ENCODE measurements at places on chromosomes 12 and 14.

- no peaks in the 10 kb centered on the region for H3K27me3 ChIP-seq
- H3K36me3 ChIP-seq = no peaks in the 10 kb centered on the region
- DNase-seq = no peak
- no peaks in the 10 kb centered on the region for H3K4me1 ChIP-seq
- no peak overlapping the region for H3K4me3 ChIP-seq
Measured at GRCh38 chr12:41466802-41467201, 278.7 kb downstream of the PDZRN4 start.

- peaks cover 3% of the 10 kb centered on the region for H3K36me3 ChIP-seq
- H3K27ac ChIP-seq = no peak overlapping the region
- DNase-seq = no peak
- no peak overlapping the region for H3K4me3 ChIP-seq
- no peaks in the 10 kb centered on the region for H3K4me1 ChIP-seq
Measured at GRCh38 chr12:46855760-46856159, 30.0 kb upstream of the SLC38A4 start.

DNA sequence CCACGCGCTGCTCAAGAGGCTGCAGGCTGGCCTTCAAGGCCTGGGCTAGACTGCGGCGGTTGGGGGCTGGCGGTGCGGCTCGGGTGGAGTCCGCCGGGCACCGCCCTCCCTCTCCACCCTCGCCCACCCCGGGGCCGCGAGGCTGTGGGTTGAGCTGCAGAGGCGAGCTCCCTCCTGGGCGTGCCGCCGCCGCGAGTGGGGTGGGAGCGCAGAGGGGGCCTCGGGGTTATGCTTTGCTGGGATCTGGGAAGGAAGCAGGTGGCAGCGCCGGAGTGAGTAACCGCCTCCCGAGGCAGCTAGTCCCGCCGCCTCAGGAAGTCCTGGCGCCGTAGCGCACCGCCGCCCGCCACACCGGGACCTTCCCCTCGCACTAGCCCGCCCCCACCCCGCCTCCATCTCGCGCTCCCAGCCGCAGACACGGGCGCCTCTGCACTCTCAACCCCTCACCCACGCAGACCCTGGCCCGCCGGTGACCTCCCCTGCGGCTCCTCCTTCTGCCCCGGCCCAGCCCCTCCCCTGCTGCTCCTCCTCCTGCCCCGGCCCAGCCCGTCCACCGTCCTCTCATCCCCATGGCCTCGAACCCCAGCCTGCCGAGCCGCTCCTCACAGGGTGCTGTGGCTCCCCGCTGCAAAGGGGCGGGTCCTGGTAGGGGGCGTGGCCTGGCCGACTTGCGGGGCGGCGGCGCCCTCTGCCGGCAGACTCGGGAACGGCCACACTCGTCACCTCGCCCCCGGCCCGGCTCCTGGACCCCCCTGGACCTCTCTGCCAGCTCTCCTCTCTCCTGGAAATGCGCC is 16.6 kb downstream of the TAMALIN start:
- peak overlapping the region; percentile 91 for H3K4me3 ChIP-seq
- no peaks in the 10 kb centered on the region for H3K27me3 ChIP-seq
- no peaks in the 10 kb centered on the region for H3K36me3 ChIP-seq
- peaks cover 47% of the 10 kb centered on the region for H3K4me1 ChIP-seq
- H3K27ac ChIP-seq = peak overlapping the region; percentile 84

DNA sequence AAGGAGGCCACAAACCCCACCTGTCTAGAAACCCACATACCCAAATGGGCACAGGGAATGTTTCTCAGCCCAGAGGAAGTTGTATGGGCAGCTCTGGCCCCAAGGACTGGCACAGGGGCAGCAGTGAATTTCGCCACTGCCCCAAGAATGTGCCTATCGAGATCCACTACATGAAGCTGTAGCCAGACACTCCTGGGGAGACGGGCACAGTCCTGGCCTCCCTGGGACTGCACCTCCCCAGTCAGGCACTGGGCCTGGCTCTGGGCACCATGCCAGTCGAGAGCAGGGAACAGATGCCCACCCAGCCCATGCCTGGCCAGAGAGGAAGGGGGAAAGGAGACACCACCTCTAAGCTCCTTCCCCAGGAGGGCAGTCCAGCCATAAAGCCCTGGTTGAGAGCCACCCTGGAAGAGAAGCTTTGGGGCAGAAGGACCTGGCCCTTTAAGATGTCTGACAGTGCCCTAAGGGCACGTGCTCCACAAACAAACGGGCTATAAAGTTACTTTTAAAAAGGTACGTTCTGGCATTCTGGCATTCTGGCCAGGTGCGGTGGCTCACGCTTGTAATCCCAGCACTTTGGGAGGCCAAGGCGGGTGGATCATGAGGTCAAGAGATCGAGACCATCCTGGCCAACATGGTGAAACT is 8.4 kb downstream of the ADCY6 start:
- no peak for DNase-seq
- H3K4me1 ChIP-seq = peaks cover 10% of the 10 kb centered on the region
- no peak overlapping the region for H3K4me3 ChIP-seq
- H3K27ac ChIP-seq = no peak overlapping the region

GRCh38 chr12:25977047-25977446 is 18.6 kb downstream of the RASSF8 start:
- peaks cover 6% of the 10 kb centered on the region for H3K4me1 ChIP-seq
- no peak overlapping the region for H3K27ac ChIP-seq
- no peaks in the 10 kb centered on the region for H3K36me3 ChIP-seq
- H3K4me3 ChIP-seq = no peak overlapping the region
- H3K27me3 ChIP-seq = peaks cover 18% of the 10 kb centered on the region

DNA sequence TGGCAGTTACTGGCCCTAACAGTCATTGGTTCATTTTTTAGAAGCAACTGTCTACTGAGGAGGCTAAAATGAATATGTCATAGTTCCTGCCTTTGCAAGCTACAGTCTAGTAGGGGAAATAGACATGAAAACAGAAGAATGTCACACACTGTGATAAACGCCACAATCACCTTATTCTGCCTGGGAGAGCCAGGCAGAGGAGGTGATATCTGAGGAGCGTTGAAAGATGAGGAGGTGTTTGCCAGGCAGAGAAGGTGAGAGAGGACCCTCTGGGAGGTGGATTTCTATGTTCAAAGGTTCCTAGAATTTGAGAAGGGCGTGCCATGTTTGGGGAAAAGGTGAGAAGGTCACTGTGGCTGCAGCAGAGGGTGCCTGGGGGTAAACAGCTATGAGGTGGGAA is 185.7 kb downstream of the PAX9 start:
- no peaks in the 10 kb centered on the region for H3K4me1 ChIP-seq
- DNase-seq = no peak
- H3K27ac ChIP-seq = no peak overlapping the region
- no peak overlapping the region for H3K4me3 ChIP-seq
- H3K36me3 ChIP-seq = no peaks in the 10 kb centered on the region
- H3K27me3 ChIP-seq = no peaks in the 10 kb centered on the region

DNA sequence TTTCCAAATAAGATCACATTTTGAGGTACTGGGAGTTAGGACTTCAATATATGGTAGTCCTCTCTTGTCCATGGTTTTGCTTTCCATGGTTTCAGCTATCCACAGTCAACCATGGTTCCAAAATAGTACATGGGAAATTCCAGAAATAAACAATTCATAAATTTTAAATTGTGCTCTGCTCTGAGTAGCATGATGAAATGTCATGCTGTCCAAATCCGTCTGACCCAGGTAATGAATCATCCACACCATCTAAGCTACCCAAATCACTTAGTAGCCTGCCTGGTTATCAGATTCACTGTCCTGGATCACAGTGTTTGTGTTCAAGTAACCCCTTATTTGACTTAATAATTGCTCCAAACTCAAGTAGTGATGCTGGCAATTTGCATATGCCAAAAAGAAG is 197.9 kb downstream of the TMTC3 start:
- H3K4me3 ChIP-seq = no peak overlapping the region
- no peak for DNase-seq
- H3K4me1 ChIP-seq = no peaks in the 10 kb centered on the region
- no peaks in the 10 kb centered on the region for H3K27me3 ChIP-seq
- no peak overlapping the region for H3K27ac ChIP-seq
- H3K36me3 ChIP-seq = no peaks in the 10 kb centered on the region

- H3K27ac ChIP-seq = no peak overlapping the region
- peaks cover 18% of the 10 kb centered on the region for H3K27me3 ChIP-seq
- no peaks in the 10 kb centered on the region for H3K4me1 ChIP-seq
- no peak for DNase-seq
- H3K4me3 ChIP-seq = no peak overlapping the region
Measured at GRCh38 chr14:92198804-92199203, 77.0 kb downstream of the CPSF2 start.

GRCh38 chr14:65966188-65966587 is 520.0 kb upstream of the CCDC196 start:
- peaks cover 30% of the 10 kb centered on the region for H3K27me3 ChIP-seq
- DNase-seq = no peak
- no peak overlapping the region for H3K27ac ChIP-seq
- no peaks in the 10 kb centered on the region for H3K36me3 ChIP-seq
- H3K4me1 ChIP-seq = no peaks in the 10 kb centered on the region

GRCh38 chr12:47832263-47832933 is 12.7 kb upstream of the HDAC7 start:
- H3K27me3 ChIP-seq = no peaks in the 10 kb centered on the region
- no peaks in the 10 kb centered on the region for H3K36me3 ChIP-seq
- peaks cover 55% of the 10 kb centered on the region for H3K4me1 ChIP-seq
- H3K4me3 ChIP-seq = peak overlapping the region; percentile 11
- DNase-seq = peak; percentile 65

DNA sequence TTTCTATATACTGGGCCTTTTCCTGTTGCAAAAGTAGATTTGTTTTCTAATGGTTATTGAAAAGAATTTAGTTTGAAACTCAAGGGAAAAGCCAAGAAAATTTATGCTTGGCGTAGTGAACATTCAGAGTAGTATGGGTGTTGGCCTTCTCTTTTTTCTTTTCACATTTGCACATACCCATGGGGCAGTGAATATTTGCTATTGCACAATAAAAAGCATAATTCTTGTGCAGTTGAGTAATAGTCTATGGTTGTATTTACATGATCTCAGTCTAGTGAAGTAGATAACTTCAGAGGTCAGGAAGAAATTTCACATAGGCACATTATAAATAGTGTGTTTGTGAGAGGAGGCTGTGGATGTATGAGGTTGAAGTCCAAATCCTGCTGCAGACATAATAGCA is 158.1 kb downstream of the FLRT2 start:
- H3K36me3 ChIP-seq = no peaks in the 10 kb centered on the region
- no peak overlapping the region for H3K4me3 ChIP-seq
- no peak overlapping the region for H3K27ac ChIP-seq
- DNase-seq = no peak
- no peaks in the 10 kb centered on the region for H3K27me3 ChIP-seq

DNA sequence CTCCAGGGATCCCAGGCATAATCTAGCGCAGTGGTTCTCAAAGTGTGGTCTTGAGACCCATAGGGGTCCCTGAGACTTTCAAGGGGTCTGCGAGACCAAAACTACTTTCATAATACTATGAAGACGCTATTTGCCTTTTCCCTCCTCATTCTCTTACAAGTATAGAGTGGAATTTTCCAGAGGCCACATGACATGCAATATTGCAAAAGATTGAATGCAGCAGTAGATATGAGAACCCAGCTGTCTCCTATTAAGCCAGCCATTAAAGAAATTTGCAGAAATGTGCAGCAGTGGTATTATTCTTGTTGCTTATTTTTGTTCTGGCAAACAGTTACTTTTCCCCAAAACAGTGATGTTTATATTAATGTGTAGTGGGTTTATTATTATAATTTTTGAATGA is 62.8 kb downstream of the VWF start:
- peaks cover 69% of the 10 kb centered on the region for H3K27me3 ChIP-seq
- no peak overlapping the region for H3K4me3 ChIP-seq
- peaks cover 8% of the 10 kb centered on the region for H3K4me1 ChIP-seq
- no peak for DNase-seq
- no peaks in the 10 kb centered on the region for H3K36me3 ChIP-seq
- no peak overlapping the region for H3K27ac ChIP-seq

DNA sequence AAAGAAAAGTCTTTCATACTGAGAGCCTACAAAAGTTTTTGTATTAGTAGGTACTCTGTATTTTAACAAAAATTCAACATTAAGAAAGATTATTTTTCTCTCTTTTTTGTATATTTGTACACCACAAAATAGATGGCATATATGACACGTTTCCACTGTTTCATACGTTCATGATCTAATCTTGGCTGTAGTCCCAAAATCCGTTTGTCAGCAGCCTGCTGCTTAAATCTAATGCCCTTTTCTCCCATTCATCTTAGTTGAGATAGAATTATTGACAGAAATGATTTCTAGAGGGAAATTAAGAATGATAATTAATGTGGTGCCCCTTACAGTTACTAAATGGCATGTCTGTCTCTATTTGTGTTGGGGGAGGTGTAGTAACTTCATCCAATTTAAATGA is 140.7 kb upstream of the NOVA1 start:
- H3K36me3 ChIP-seq = no peaks in the 10 kb centered on the region
- H3K4me3 ChIP-seq = no peak overlapping the region
- no peaks in the 10 kb centered on the region for H3K27me3 ChIP-seq
- no peak overlapping the region for H3K27ac ChIP-seq
- H3K4me1 ChIP-seq = no peaks in the 10 kb centered on the region
- no peak for DNase-seq

DNA sequence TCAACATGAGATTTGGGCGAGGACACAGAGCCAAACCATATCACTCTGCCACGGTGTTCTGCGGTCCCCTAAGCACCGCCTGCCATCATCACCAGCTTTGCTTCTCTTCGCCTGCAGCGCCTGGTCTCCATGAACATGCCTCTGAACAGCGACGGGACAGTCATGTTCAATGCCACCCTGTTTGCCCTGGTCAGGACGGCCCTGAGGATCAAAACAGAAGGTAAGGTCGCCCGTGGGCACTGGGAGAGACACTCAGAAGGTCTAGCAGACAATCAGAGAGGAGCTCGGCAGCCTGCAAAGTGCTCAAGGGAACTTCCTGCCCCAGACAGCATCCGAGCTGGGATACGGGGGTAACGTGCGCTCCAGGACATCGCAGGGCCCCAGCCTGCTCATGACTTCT is 126.0 kb upstream of the FKBP4 start:
- H3K36me3 ChIP-seq = no peaks in the 10 kb centered on the region
- no peak for DNase-seq
- H3K4me1 ChIP-seq = no peaks in the 10 kb centered on the region
- no peak overlapping the region for H3K4me3 ChIP-seq
- no peak overlapping the region for H3K27ac ChIP-seq

DNA sequence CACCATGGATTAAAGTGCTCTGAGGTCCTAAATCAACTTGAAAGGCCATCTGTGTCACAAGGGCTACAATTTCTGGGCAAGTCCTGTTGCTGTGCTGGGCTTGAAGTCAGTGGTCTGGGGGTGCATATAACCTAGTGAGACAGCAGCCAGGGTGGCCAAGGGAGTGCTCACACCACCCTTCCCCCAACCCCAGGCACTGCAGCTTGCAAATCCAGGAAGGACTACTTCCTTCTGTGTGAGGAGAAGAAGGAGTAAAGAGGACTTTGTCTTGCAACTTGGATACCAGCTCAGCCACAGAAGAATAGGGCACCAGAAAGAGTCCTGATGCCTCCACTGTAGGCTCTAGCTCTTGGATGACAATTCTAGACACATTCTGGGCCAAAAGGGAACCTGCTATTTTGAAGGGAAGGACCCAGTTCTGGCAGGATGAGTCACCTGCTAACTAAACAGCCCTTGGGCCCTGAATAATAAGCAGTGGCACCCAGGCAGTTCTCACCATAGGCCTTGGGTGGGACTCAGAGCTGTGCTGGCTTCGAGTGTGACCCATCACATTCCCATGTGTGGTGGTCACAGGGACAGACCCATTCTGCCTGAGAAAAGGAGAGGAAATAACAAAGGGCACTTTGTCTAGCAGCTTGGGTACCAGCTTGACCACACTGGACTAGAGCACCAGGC is 32.6 kb upstream of the DHRS7 start:
- H3K36me3 ChIP-seq = peaks cover 13% of the 10 kb centered on the region
- peaks cover 26% of the 10 kb centered on the region for H3K27me3 ChIP-seq
- H3K4me1 ChIP-seq = no peaks in the 10 kb centered on the region
- H3K4me3 ChIP-seq = no peak overlapping the region

GRCh38 chr14:97620066-97620465 is 822.9 kb downstream of the VRK1 start:
- no peaks in the 10 kb centered on the region for H3K4me1 ChIP-seq
- H3K36me3 ChIP-seq = no peaks in the 10 kb centered on the region
- H3K27ac ChIP-seq = no peak overlapping the region
- H3K4me3 ChIP-seq = no peak overlapping the region
